Activated CD8-positive, alpha-beta T cell treated with anti-CD3 and anti-CD28 coated beads for 36 hours (primary cell): ENCODE measurements at places on chromosomes 6 and 20. TPM values are rescaled to one million over a fixed set of nuclear protein-coding genes. Genes with fewer than 3 reads are reported as not detected.

FOXQ1 gene
- total RNA-seq, result not detected

DNA sequence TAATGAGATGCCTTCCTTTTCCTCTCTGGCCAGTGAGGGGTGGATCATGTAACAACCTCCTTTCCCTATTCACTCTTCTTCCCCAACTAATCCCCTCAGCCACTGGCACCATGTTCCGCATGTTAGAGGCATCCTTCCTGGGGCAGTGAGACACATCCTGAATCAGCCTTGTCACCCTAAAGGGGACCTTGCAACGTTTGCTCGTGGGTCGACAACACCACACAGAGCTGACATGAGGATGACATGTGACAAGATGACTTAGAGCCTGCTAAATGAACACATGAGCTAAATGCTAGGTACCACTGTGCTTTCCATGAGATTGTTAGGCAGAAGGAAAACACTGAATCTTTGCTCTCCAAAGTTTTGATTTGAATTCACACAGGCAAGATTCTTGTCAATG lies 129.2 kb downstream of the ATXN1 start:
- no peak for DNase-seq

GRCh38 chr6:1700278-1700967 lies 90.7 kb downstream of the FOXC1 start:
- DNase-seq, result no peak

DNA sequence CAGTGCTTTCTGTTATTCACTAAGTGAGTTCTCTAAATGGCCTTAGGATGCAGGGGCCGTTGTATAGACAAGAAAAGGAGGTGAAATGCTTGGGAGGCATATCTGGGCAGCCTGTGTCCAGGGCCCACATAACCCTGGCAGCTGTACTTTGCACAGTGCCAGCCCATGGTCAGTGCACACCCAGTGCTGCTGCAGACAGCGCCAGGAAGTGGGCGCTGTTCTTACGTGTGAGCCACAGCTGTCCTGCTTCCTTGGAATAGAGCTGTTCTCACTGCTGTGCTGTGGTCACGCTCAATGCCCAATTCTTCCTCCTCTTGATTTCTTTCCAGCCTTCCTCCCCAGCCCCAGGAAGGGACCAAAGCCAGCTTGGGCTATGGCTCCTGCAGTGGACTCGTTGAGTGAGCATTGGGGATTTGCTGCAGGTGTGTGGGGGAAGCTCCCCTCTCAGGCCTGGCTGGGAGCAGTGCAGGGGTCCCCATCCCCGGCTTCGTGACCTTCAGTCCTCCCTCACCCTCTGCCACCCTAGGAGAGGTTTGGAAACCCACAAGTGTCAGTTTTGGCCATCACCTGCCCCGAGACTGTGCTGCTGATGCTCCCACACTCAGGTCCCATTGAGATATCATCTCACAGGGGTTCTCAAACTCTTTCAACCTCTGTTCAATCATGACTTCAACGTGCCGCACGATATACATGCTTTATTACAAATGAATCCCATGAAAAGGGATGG lies 246.8 kb upstream of the EXOC2 start:
- no peak for DNase-seq

DNA sequence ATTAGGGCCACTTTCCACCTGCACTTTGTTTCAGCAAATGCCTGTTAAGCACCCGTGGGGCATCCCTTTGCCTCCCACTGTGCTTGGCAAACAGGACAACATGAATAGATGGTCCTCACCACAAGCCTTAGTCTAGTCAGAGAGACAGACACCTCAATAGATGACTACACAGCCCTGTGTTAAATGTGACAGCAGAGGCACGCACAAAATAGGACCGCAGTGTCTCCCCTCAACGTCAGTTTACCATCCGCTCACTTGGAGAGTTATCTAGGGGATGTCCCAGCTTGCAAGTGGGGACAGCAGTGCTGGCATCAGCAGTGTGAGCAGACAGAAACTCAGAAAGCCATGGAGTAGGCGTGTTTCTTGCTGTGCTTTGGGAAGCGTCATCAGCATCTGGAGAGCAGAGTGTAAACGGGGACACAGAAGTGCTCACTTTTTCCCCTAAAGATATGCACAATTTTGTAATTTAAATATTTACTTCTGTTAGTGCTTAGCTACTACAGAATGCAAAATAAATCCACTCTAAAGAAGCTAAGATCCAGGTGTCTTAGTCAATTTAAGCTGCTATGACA lies 66.0 kb upstream of the TXNDC5 start:
- DNase-seq, result no peak

GRCh38 chr20:62350098-62350628 lies 16.9 kb downstream of the LAMA5 start:
- DNase-seq, result no peak
